ENCODE measurements at places on chromosomes 12 and 14. TPM values are rescaled to one million over a fixed set of nuclear protein-coding genes. Genes with fewer than 3 reads are reported as not detected.

Gene MRPS35
- polyA plus RNA-seq, result 45.1 TPM

Gene NRXN3
- polyA plus RNA-seq, result 2.3 TPM

Gene GPR162
- polyA plus RNA-seq, result 6.7 TPM

Gene BICDL1
- 9.8 TPM for polyA plus RNA-seq

Gene NOVA1
- polyA plus RNA-seq, result not detected

Gene OR10A7
- polyA plus RNA-seq, result not detected

Gene BDKRB1
- 1.4 TPM for polyA plus RNA-seq

Gene PACS2
- 45.8 TPM for polyA plus RNA-seq

Gene FOXN4
- not detected for polyA plus RNA-seq

All from small intestine (tissue), 16 donors.